ENCODE measurements at places on chromosomes 1 and 21.

DNA sequence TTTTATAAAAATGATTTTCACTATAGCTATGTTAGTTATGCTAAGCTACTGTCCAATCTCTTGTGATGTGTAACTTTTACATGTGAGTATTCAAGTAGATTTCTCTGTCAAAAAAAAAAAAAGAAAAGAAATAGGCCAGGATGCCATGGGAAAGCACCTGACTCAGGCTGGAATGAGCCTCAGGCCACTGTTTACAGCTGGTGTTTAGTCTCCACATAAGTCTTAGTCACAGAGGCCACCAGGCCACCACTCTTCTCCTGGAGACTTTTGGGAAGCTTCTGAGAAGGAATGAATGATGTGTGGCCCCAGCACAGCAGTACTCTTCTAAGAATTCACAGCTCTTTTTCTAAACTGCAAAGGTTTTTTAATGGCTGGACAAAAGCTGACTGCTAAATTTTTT lies 48.9 kb downstream of the CHML start:
- no peak for DNase-seq

- no peak for DNase-seq
Observed at GRCh38 chr1:179300112-179300511, 6.5 kb downstream of the SOAT1 start.

DNA sequence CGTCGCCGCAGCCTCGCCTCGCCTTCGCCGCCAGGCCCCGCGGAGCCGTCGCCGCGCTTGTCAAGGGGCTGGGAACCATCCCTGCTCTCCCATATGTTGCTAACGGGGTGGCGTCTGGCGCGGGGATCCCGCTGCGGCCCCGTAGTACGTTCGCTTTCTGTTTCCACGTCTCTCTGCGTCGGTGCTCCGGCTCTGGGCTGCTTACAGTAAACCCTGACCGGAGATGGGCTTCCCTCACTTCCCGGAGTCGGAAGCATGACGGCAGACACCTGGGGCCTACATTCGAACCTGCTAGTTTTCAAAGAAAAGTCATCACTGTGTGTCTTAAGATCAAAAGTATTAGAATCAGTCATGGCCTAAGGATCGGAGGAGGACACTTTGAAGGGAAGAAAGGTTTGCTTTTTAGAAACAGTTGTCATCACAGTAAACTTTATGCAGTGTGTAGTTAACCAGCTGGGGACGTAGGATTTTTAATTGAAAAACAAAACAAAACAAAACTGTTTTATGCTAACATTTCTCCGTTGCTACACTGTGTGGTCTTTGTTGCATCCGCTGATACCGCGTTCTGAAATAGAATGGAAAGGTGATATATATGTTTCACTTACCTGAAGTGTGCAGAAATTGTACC lies 69.0 kb downstream of the SLC35A3 start:
- DNase-seq: peak; percentile 74

DNA sequence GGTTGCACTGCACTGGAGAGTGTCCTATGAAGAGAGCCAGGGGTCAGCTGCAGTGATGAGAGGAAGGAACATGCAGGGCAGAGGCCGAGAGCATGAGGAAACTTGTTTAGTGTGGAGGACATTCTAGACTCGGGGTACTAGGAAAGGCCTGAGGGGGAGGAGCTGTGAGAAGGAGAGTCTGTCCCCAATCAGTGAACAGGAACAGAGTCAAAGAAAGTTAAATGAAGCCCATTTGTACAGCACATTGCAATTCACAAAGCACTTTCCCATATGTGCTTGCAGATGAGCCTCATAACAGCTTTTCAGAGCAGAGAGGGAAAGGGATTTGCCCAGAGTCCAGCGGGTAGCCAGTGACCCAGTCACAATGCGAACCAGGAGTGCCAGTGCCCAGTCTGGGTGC lies 83.4 kb downstream of the NAV1 start:
- no peak for DNase-seq

DNA sequence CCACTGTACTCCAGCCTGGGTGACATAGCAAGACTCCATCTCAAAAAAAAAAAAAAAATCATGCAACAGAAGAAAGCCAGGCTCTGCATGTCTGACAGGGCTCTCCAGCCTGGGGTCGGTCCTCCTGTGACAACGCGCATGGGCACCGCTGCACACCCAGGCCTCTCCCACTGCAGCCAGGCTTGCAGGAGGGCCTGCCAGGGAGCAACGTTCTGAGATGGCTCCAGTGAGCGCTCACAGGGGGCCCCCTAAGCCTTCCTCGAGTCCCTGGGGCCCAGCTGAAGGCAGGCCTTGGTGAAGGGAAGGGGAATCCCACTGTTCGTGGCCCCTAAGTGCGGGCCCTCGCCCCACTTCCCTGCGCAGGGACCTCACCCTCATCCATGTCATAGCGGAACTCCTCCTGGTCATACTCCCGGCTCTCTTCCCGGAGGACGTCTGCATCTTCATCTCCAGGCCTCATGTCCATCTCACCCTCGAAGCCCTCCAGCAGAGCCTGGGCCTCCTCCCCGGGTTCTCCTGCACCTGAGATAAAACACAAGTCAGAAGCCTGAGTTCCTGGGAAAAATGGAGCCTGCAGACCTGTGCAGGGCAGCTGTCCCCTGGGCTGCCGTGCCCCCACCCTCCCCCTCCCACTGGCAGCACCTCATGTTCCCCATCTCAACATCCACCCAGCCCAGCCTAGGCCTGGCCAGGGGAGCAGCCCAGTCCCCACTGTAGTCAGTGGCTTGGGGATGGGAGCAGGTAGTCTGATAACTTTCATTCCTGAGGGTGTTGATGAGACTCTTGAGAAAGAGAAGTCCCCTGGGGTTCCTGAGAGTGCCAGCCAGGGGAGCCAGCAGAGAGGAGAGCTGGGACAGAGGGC lies 20.3 kb downstream of the RSPH1 start:
- no peak for DNase-seq

All from effector memory CD8-positive, alpha-beta T cell (primary cell).